ENCODE measurements at places on chromosomes 12 and 14. TPM values are rescaled to one million over a fixed set of nuclear protein-coding genes. Genes with fewer than 3 reads are reported as not detected.

Gene FAM90A1
- polyA plus RNA-seq, result not detected

Gene SIX1
- polyA plus RNA-seq, result not detected

Gene PPM1H
- 3.0 TPM for polyA plus RNA-seq

Gene RNU4-1
- not detected for polyA plus RNA-seq

Gene TPI1
- polyA plus RNA-seq, result 764 TPM

Gene GRIP1
- 0.18 TPM for polyA plus RNA-seq

Gene CMA1
- not detected for polyA plus RNA-seq

Gene TTC6
- polyA plus RNA-seq, result not detected

Gene ITGB7
- polyA plus RNA-seq, result 28.4 TPM

Gene RNASE1
- polyA plus RNA-seq, result 2.1 TPM

Gene RARG
- 1.8 TPM for polyA plus RNA-seq

Gene CCDC38
- not detected for polyA plus RNA-seq

Gene INSM2
- not detected for polyA plus RNA-seq

Gene SFSWAP
- 10.7 TPM for polyA plus RNA-seq

Gene HCAR2
- polyA plus RNA-seq, result 31.2 TPM

Gene HOXC4
- polyA plus RNA-seq, result not detected

Gene BCL2L14
- not detected for polyA plus RNA-seq

Gene TDRD9
- polyA plus RNA-seq, result 7.6 TPM

Gene CELA1
- polyA plus RNA-seq, result 0.67 TPM

Gene SMOC1
- not detected for polyA plus RNA-seq

Gene TAS2R7
- not detected for polyA plus RNA-seq

Gene RNASE11
- not detected for polyA plus RNA-seq
